CD8-positive, alpha-beta T cell (primary cell): ENCODE measurements at places on chromosomes 16 and 17.

- no peak for DNase-seq
Observed at GRCh38 chr17:43327421-43327820, 71.4 kb upstream of the ARL4D start.

DNA sequence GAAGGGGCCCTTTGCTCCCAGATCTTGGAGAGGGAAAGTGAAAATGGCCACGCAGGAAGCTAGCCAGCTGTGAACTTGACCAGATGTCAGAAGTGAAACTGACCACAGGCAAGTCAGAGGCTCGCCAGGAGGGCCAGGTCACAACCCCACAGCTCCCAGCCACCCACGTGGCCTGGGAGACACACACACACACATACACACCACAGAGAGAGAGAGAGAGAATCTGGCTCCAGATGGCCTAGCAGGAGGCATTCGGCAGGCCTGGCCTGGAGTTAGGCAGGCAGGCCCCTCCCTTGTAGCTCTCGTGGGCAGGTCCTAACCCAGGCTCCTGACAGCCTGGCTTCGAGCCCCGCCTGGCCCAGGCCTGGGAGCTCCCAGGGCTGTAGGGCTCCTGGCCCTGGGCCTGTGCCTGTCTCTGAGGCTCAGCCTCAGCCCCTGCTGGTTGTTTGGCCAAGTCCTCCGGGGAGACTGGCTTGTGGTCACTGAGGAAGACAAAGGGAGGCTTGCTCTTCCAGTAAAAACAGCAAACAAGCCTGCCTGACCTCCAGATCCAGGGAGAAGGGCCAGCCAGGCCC, 20.2 kb downstream of the NGFR start:
- DNase-seq = no peak

GRCh38 chr16:71524566-71525553, 1.4 kb upstream of the CHST4 start:
- no peak for DNase-seq

- DNase-seq = no peak
Observed at GRCh38 chr16:63913290-63913689, 1208.6 kb downstream of the CDH11 start.

- no peak for DNase-seq
Observed at GRCh38 chr16:65305266-65305959, 183.6 kb upstream of the CDH11 start.

GRCh38 chr17:10125531-10126275, 72.7 kb downstream of the GAS7 start:
- DNase-seq = no peak

DNA sequence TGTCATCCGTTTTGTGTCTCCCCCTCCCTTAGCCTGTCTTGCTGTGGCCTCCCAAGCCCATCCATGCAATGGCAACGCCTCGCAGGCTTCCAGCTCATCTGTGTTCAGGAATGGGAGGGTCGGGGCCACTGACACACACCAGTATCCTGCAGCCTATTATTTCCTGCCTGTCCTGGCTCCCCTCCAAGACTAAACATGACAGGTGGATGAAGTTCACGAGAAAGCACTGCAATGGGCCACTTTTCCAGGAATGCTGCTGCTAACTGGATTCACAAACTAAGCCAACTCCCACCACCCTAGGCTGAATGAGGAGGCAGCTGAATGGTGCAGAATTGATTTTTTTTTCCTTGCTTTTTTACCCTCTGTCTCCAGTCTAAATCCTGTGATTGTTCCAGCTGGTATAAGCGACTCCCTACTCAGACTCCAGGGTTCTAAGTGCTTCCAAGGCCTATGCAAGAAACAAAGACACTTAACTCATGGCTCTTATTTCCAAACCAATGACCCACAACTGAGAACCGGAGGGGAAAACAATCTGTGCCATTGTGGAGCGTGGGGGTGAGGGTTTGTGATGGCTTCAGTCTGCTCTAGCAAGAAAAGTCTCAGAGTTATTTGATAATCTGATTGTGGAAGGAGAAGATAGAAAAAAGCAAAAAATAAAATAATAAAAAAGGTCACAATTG, 23.3 kb downstream of the TMEM100 start:
- DNase-seq = no peak

- DNase-seq = peak; percentile 60
Observed at GRCh38 chr17:31394544-31394943, 3.1 kb downstream of the RAB11FIP4 start.

DNA sequence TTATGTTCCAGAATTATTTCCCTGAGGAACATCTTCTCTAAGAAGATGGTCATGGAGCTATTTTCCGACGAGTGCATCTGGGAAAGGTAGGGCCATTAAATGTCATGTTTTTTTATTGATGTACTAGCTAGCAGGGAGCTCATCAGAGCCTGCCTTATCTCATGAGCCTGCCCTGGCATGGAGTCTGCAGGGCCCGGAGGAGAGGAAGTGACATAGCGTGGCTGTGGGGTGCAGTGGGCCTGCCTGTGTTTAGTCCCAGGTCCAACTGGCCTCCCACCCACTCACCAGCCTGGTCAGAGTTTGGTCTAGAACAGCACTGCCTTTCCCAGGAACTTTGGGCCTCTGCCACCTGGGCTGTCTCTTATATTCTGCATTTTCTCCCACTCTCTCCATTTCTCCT, 389.8 kb downstream of the SNX29 start:
- DNase-seq = no peak

GRCh38 chr17:78329263-78330059, 30.4 kb downstream of the SOCS3 start:
- peak; percentile 48 for DNase-seq

DNA sequence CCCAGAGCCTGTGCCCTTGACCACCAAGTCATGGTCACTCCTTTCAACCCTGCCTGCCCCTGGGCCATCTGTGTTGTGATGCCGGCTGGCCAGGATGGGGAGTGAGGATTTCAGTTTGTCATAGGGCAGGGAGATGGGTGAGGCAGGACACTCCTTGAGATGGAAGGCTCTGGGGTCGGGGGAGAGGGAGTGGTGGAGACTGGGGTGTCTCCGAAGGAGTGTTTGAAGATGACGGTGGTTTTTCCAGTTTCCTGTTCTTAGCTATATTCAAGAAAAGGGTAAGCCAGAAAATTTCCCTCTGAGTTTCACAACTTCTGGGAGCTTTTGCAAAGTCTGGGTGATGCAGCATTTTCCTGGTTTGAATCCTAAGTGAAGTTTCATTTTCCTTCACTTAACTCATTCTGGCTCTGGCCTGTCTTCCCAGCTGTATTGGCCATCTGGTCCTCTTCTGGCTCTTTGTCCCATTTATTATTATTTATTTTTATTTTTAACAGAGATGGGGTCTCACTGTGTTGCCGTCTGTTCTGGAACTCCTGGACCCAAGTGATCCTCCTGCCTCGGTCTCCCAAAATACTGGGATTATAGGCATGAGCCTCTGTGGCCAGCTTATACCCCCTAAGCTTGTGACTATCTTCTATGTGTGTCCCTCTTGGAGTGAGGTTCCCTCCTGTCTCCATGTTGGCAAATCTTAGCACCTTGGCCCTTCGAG, 27.7 kb downstream of the ABCC1 start:
- no peak for DNase-seq

DNA sequence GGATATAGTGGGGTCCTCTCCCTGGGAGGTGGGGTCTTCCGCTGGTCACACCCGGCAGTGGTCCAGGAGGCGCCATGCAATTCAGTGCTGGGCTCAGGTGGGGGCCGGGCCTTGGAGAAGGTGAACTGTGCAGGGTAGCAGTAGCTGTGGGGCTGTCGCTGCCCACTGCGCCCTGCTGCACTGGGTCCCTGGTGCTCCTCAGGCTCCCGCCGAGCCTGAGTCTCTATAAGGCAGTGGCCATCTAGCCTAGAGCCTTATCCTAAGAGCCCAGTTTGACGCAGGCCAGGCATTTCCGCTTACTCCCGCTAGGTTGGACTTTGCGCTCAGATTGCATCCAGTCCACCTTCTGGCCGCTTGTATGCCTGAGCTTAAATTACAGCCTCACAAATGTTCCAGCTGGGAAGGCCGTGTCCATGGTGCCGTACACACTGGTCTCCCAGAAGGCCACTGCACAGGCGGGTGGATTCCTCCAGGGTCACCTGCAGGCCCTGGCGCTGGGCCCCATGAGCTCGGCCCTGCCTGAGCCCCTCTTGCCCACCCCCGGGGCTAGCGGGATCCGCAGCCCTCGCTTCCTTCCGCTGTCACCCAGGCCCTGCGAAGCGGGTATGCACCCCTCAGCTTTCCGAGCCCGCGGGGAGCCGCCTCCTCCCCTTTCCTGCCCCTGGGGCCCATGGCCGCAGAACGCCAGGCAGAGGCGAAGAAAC, 1762.2 kb downstream of the TP53TG3F start:
- no peak for DNase-seq

DNA sequence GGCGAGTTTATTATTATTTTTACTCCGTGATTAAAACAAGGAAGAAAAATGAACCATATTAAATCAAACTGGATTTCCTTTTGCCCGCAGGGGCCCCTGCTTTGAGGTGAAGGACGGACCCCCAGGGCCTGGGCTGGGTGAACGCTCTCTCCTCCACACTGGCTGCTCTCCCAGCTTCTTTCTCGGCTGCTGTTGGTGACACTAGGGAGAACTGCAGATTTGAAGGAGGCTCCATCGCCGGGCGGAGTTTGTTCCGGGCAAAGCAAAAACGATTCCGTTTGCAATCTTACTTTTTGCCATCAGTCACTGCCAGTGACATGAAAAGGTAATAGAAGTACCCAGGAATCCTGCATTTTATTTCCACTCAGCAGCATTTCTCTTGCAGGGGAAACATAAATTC, 221.6 kb upstream of the SDK2 start:
- no peak for DNase-seq

- DNase-seq = no peak
Observed at GRCh38 chr16:14553447-14553846, 76.6 kb downstream of the PARN start.

- peak; percentile 82 for DNase-seq
Observed at GRCh38 chr17:49365667-49366066, 3.6 kb upstream of the ZNF652 start.

DNA sequence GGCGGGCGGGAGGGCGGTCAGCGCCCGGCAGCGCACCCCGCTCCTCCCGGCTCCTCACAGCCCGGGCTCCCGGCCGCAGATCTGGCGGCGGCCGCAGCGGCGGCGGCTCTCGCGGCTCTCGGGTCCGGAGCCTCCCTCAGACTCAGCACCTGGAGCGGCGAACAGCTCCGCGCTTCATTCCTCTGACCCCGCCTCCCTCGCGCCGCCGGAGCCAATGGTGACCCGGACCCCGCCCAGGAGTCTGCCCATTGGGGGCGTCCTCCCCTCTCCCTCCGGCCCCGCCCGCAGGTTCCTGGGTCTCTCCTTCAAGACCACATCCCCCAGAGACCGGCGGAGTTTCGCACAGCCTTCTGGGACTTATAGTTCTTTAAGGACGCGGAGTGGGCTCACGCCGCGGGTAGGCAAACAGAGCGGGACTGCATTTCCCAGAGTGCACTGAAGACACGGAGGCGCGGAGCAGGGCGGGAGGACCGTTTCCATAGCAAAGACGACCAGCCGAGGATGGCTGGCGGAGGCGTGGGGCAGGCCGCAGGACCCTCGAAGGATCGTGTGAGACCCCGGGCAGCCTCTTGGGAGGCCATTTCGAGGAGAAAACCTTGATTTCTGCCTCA, at the start of gene SMPD3:
Gene SMPD3, minus strand, starts transcription at position 149 of the 611 bp plus-strand sequence. CDS start 76,327 bp downstream, outside the sequence.
- DNase-seq = peak; percentile 99

DNA sequence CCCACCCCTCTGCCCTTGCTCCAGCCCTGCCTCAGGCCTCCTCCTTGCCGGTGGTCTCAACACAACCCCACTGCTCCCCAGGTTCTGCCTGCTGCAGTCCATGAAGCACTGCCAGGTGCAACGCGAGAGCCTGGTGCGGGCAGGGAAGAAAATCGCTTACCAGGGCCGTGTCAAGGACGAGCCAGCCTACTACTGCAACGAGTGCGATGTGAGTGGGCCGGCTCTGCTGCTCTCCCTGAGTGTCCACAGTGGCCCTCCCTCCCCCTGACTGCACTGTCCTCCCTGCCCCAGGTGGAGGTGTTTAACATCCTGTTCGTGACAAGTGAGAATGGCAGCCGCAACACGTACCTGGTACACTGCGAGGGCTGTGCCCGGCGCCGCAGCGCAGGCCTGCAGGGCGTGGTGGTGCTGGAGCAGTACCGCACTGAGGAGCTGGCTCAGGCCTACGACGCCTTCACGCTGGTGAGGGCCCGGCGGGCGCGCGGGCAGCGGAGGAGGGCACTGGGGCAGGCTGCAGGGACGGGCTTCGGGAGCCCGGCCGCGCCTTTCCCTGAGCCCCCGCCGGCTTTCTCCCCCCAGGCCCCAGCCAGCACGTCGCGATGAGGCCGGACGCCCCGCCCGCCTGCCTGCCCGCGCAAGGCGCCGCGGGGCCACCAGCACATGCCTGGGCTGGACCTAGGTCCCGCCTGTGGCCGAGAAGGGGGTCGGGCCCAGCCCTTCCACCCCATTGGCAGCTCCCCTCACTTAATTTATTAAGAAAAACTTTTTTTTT, 1.8 kb upstream of the TMEM88 start:
- DNase-seq = peak; percentile 31

DNA sequence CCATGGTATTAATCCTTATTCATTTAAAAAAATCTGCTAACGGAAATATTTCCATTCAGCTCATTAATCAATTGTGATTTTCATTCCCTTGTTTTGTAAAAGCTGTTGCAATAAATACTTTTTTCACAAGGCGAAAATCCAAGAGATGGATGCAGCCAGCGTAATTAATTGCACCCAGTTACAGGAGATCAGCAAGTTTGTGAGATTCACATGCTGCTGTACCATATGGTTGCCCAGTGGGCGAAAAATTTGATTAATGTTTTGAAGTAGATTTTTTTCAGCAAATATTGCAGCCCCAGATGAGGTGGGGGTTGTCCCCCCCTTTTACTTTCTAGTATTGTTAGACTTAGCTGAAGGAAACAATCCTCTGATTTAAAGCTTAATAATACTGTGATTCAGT, 186.6 kb downstream of the WWOX start:
- DNase-seq = no peak

GRCh38 chr17:55416470-55417052, 5.1 kb downstream of the MMD start:
- no peak for DNase-seq

DNA sequence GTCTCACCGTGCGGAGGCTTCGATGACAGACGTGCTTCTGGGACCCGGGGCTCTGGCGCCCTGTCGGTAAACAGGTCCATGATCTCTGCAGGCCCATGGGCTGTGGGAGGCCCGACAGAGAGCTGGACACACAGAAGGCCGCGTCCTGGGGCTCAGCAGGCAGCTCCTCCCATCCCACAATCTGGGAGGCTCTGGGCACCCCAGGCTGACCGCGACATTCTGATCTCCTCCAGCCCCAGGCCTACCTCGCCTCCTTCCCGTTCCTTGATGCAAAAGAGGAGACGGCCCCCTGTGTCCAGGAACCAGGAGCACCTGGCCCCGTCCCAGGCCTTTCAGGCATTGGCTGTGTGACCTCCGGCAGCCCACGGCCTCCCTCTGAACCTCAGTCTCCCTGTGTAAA, 23.3 kb downstream of the TRARG1 start:
- DNase-seq = no peak

DNA sequence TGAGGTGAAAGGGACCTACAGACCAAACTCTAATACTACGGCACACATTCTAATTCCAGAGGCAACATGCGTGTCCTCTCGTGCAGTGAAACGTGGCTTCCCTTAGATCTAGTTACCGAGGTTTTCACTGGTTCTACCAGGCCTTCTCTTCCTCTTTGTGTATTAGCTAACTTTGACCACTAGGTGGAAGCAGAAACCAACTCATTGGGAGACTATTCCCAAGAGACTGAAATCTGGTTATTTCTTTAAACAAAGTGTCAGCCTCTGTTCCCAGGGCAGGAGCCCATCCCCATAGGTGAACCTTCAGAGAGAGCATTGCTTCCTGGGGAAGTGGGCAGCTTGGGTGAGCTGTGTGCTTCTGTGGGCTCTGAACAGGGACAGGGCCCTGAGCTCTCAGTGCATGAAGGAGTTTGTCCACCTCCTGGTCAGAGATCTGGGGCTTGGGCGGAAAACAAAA, 19.7 kb upstream of the RCVRN start:
- DNase-seq = peak; percentile 11

- no peak for DNase-seq
Observed at GRCh38 chr16:22693638-22694340, 120.2 kb upstream of the HS3ST2 start.

GRCh38 chr16:9159839-9160550, 68.6 kb downstream of the HAPSTR1 start:
- DNase-seq = no peak
